ENCODE measurements at places on chromosomes 12 and 14.
A peak's percentile ranks its signal among the peaks of the same experiment; 100 is the strongest.

- no peak for DNase-seq
These were observed 58.5 kb downstream of the DAO start for GRCh38 chr12:108938247-108938924.

GRCh38 chr14:66231820-66232219 is 254.4 kb upstream of the CCDC196 start:
- DNase-seq, result no peak

- no peak for DNase-seq
These were observed 21.8 kb downstream of the FUT8 start for GRCh38 chr14:65434216-65434850.

DNA sequence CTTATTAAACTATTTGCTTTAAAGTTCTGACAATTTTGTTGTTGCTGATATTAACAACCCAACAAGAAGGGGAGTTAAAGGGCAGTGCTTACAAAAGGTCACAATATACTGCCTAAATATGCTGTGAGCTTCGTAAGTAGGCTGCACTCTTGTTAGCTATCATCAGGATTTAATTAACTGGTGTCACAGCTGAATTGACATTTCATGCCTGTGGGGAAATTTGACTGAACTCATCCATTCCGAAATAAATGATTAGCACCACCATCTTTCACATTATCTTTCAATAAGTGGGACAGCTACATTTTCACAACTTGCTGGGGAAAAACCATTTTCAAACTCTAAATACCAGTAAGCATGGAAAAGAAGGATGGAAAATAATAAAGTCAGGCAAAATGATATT is 146.6 kb downstream of the PTPRO start:
- DNase-seq, result no peak

DNA sequence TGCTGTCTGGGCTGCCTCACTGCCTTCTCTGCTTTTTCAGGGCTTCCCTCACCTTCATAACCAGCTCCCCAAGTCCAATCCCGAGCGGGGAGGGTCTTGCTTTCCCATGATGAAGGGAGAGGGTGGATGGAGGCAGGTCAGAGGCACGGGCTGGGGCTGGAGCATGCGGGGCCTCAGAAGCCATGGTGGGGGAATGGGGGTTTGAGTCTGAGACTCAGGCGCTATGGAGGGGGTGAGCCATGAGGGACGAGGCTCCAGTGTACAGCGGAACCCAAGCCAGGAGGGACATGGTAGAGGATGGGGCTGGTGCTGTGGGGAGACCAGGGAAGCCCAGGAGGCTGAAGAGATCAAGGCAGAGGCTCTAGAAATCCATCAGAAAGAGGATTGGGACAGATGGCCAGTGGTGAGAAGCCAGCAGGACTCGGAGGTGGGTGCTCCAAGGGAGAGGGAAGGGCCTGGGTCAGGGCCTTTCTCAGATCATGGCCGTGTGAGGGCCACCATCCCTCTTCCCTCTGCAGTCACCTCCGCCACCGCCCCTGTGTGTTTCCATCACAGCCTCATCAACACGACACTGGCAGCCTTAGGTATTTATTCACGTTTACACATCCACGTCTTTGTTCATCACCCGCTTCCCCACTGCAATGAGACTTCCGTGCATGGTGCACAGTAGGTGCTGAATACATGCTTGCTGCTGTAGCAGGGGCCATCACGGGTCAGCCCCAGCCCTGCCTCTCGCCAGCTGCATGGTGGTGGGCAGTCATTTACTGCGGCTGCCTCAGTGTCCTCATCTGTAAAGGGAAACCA is 144.7 kb downstream of the ADGRD1 start:
- DNase-seq, result no peak

- no peak for DNase-seq
These were observed 40.1 kb downstream of the ZNF664 start for GRCh38 chr12:124013073-124013472.

- no peak for DNase-seq
These were observed 196.1 kb downstream of the TTC6 start for GRCh38 chr14:37791384-37792036.

DNA sequence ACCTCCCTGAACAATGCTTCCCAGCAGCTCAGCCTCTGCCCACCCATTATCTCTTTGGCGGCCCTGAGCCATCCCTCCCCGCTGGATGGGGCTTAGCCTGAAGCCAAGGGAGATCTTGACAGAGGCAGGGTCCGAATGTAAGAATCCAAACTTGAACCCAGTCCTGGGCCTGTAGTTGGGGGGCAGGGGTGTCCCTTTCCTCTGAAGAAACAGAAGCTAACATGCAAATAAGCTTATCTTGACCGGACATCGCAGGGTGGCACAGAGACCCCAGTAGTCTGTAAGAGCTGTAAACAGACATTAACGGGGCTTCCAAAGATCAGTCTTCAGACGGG is 6.0 kb downstream of the DLK1 start:
- no peak for DNase-seq

DNA sequence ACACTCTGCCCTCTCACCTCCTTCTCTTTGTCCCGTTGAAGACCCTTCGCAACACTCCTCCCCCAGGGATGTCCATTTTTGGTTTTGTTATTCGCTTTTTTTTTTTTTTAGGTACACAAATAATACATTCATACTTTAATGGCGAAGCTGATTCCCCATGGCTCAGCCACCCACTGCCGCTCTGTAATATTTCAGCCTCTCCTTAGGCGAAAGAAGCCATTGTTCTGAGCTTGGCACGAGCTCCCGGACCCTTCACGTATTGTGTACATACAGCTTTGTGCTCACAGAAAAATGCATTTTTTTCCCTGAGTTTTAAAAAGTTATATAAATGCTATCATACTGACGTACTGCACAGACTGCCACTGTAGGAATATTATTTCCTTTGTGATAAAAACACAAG is 115.0 kb downstream of the TMEM132C start:
- DNase-seq, result no peak

GRCh38 chr12:227286-227915 is 13.4 kb upstream of the SLC6A12 start:
- no peak for DNase-seq

DNA sequence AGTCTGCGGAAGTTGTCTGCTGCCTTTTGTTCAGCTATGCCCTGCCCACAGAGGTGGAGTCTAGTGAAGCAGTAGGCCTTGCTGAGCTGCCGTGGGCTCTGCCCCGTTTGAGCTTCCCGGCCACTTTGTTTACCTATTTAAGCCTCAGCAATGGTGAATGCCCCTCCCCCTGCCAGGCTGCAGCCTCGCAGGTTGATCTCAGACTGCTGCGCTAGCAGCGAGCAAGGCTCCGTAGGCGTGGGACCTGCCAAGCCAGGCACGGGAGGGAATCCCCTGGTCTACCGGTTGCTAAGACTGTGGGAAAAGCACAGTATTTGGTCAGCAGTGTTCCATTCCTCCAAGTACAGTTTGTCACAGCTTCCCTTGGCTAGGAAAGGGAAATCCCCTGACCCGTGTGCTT is 143.6 kb downstream of the DYRK2 start:
- no peak for DNase-seq

DNA sequence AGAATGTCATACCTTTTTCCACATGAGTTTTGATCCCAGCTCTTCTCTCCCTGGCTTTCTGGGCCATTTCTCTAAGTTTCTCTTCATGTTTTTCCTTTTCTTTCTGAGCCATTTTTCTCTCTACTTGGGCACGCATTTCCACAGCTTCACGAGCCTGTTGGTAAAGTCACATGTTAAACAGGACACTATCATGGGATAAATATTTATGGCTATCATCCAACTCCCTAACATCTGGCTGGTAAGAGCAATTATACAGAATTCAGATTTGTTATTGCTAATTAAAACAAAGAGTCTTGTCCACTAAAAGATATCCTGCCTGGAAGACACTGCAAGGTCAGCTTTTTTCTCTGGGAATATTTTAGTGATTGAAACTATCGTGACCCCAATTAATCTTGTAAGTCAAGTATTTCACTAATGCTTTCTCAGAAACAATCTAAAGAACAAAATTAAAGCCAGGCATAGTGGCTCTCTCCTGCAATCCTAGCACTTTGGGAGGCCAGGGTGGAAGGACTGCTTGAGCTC is 23.1 kb downstream of the SLIRP start:
- no peak for DNase-seq

- DNase-seq, result no peak
These were observed 69.2 kb upstream of the PSMA6 start for GRCh38 chr14:35222872-35223466.

- peak; percentile 55 for DNase-seq
These were observed 2.3 kb downstream of the SPATS2 start for GRCh38 chr12:49369411-49370145.

DNA sequence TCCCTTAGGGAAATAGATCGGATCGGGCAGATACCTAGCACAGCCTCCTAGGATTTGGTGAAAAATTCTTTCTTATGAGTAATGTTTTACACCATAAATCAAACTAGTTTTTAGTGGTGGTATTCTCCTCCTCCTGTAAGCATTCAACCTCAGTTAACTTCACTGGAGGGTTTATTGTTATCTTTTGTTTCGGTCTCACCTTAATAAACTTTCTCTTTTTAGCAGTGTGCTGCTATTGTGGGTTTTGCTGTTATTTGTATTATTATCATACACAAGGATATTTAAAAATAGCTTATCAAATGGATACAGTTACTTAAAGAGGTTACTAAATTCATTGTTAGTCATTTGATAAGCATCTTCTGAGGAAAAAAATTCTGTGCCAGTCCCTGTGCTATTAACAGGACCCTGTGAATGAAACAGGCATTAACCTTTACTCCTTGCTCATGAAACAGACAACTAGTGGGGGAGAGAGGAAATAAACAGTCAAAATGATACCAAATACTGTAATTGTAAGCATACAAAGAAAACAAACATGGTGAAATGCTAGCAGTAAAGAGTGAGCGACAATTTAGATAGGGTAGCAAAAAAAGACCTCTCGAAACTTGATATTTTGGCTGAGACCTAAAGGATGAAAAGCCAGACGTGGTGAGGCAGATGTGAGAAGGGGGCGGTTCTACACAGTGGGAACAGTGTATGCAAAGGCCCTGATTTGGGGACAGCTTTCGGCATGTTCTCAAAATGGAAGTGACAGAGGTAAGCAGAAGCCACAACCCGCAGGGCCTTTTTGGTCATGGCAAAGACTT is 178.7 kb upstream of the SOX5 start:
- no peak for DNase-seq

- no peak for DNase-seq
These were observed 7.6 kb downstream of the EGLN3 start for GRCh38 chr14:33943096-33943883.

DNA sequence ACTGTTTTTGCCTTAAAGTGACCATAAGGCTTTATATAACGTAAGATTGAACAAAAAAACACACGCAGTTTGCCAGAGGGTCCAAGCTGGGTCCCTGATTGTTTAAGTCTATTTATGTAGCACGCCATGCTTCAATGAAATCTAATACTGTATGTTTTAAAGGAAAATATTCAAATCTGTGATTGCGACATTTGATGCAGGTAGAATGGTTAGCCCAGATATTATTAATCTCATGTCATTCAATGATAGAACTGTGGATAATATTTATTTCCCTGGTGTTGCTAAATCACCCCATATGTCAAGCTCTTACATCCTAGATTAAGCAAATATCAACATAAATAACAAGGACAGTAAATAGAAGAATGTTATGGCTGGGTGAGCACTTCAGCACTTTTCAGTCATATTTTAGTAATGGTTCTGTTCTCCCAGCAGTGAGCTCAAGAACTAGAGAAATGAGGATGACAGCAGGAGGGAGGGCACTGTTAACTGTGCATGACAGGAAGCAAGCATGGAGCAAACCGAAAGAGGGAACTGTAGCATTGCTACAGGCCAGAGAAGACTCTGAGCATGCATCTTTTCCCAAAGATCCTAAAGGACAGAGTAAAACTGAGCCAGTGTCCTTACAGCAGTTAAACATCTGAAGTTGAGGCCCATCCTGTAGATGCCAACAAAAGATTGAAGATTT is 465.7 kb upstream of the MGAT4C start:
- no peak for DNase-seq

- DNase-seq, result no peak
These were observed 34.2 kb upstream of the PLBD1 start for GRCh38 chr12:14601692-14602478.

DNA sequence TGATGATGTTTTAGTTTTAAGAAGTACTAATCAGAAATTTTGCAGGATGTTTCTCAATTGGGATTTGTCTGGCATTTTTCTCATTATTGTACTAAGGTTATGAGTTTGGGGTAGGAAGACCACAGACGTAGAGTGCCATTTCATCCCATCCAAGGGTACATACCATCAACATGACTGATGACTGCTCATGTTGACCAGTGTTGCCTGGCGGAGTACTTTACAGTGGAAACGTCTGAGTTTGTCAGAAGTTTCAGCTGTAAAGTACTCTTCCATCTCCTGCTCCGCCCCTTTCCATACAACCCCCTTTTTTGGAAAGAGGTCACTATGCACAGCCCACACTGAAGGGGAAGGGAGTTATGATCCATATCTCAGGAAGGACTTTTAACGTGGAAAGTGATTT is 74.2 kb downstream of the RCOR1 start:
- DNase-seq, result no peak

DNA sequence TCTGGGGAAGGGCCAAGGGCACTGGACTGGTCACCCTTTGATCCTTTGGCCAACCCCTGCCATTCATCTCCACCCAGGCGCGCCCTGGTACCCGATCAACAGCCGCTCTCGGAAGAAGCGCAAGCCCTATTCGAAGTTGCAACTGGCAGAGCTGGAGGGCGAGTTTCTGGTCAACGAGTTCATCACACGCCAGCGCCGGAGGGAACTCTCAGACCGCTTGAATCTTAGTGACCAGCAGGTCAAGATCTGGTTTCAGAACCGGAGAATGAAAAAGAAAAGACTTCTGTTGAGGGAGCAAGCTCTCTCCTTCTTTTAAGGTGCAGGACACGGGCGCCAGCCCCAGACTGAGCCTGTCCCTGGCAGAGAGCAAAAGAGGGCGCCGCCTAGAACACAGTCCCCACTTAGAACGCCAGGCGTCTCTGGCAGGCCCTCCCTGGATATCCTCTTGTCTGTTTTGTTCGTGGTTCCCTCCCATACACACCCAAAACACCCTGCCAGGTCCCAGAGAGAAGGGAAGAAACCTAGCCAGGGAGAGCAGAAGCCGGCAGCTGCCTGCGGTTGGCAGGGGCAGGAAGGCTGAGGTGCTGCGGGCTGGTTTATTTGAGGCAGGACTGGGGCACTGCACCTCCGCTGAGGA is 1.7 kb downstream of the HOXC12 start:
- no peak for DNase-seq

GRCh38 chr14:101980700-101981099 is 16.3 kb downstream of the DYNC1H1 start:
- peak; percentile 76 for DNase-seq

- no peak for DNase-seq
These were observed 11.2 kb upstream of the NCKAP1L start for GRCh38 chr12:54486173-54486867.

DNA sequence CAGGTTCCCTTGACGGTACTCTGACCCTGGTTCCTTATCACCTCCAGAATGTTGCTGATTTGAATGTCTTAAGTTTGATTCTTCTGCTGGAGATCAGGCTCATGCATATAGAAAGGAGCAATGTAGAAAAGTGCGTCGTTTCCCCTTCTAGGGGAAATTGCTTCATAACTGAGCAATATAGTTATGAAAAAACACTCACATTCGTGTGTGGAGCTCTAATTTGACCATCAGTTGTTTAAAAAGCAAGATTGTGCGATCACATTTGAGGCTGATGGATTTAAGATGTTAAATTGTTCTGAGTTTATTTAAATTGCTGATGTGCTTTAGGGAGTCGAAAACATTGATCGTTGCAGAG is 19.2 kb downstream of the PELI2 start:
- no peak for DNase-seq

- peak; percentile 61 for DNase-seq
These were observed 874 bp downstream of the CDC42BPB start for GRCh38 chr14:103056322-103057027.

- DNase-seq, result no peak
These were observed 44.7 kb upstream of the SINHCAF start for GRCh38 chr12:31370531-31371255.

Measured in urothelium cell line (cell line).